CD8-positive, alpha-beta T cell (primary cell): ENCODE measurements at places on chromosomes 7 and 10.
A peak's percentile ranks its signal among the peaks of the same experiment; 100 is the strongest.

DNA sequence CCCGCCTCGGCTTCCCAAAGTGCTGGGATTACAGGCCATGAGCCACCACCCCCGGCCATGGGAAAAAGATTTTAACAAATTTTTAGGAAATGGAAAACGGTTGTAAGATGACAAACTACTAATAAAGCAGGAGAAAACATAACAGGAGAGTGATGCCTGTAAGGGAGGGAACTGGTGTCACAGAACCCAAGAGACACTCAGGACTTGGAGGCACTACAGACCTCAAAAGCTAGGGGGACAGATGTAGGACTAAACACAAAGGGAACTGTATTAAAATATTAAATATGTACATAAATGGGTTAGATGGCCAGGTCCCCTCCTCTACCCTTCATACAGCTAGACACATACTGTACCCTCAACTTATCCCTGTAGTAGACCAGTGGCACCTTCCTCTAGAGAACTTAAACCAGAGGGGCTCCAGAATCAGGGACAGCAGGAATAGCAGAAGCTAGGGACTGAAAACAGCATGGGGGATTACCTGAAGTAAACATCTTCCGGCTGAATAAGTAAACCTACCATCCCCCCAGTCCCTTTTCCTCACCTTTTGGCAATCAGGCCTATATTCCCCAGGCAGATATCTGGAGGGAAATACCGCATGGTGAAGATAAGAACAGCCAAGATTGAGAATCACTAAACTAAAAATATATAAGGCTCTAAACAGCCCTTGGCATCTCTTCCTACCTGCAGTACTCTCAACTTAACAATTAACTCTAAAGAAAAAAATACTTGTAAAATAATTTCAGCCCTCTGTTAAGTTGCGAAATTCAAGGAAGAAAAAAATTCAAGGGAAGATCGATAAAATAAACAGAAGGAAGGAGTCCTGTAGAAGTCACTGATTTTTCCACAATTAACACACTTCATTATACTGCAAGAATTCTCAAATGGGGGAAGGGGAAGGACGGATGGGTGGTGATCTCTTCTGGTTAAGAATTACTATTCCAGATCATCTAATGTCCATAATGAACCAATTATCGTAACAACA is 15.5 kb downstream of the TM9SF3 start:
- no peak for DNase-seq

DNA sequence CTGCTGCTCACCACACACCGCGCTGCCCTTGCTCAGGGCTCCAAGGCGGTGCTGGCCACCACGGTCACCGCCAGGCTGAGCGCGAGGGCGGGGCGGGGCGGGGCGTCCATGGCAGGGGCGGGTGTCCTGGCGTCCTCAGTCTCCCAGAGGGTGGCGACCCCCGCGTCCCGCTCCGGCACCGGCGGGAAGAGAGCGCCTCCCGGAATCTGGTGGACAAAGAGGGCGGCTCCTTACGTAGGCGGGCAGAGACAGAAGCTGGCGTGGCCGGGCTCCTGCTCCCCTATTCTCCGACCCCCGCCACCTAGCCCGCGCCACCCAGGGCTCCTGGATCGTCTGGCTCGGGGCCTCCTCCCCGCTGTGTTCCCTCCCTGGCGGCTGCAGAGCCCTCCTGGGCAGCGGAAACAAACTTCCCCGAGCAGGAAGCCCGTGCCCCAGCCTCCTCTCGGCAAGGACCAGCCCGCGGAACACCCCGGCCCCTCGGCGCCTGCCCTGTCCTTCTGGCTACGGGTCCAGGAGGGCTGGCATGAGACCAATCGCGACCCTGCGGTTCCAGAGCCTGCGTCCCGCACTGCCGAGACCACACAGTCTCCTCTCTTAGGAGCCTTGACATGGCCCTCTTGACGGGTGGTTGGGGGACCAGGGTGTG is 133.8 kb upstream of the ZNF92 start:
- peak; percentile 16 for DNase-seq

- no peak for DNase-seq
Observed at GRCh38 chr7:32378988-32379387, 111.2 kb downstream of the LSM5 start.

DNA sequence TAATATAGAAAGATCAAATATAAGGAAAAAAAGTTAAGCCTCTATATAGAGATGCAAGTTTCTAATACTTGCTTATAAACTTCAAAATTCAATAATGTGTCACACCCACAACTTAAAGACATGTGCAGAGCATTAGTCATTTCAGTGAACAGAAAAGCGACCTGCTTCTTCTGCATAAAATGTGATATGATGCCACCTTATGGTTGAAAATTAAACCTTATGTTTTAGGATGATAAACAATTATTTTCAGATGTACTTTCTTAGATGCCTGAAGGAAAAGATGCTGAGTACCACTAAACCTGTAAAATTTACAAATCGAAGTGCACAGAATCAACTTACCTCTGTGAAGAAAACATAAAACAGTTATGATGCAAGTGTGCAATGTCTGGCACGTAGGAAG is 96.0 kb downstream of the MTERF1 start:
- no peak for DNase-seq
